ENCODE measurements at places on chromosomes 2 and 18. TPM values are rescaled to one million over a fixed set of nuclear protein-coding genes. Genes with fewer than 3 reads are reported as not detected.

The IGFBP5 gene
- total RNA-seq: 2,528 TPM

The NAT8 gene
- total RNA-seq: not detected

The PROKR1 gene
- total RNA-seq: 0.96 TPM

The HSBP1L1 gene
- 13.2 TPM for total RNA-seq

The AGPS gene
- 21.6 TPM for total RNA-seq

The PIEZO2 gene
- total RNA-seq: 3.5 TPM

The TCF7L1 gene
- 14.0 TPM for total RNA-seq

The PLGLB2 gene
- total RNA-seq: 3.3 TPM

The MPPE1 gene
- total RNA-seq: 11.0 TPM

The KCNG2 gene
- 0.96 TPM for total RNA-seq

The THUMPD2 gene
- 15.4 TPM for total RNA-seq

Measured in omental fat pad (tissue), 4 donors.